ENCODE measurements at places on chromosomes 5 and 9. TPM values are rescaled to one million over a fixed set of nuclear protein-coding genes. Genes with fewer than 3 reads are reported as not detected.

DNA sequence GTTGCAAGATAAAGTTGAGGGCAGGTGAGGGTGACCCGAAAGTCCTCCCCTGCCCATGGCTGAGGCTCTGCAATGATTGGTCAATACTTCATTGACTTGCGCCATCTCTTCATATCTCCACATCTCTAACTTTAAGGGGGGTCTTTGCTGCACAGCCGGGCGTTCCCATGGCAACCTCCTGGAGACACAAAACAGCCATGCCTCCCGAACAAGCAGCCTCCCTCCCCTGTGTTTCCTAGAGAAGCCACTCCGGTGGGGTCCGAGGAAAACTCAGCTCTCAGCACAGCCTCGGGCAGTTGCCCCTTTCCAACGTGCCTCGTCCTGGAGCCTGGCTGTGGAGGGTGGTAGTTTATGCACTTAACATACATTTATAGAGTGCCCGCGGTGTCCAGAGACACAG lies 57.5 kb downstream of the TSPAN17 start:
- H3K4me3 ChIP-seq = no peak overlapping the region
- no peaks in the 10 kb centered on the region for H3K36me3 ChIP-seq
- H3K27ac ChIP-seq = no peak overlapping the region
- H3K4me1 ChIP-seq = peaks cover 10% of the 10 kb centered on the region
- H3K27me3 ChIP-seq = peaks cover 17% of the 10 kb centered on the region

GRCh38 chr5:4868140-4868735 lies 271.9 kb upstream of the ADAMTS16 start:
- H3K4me1 ChIP-seq = peaks cover 5% of the 10 kb centered on the region
- DNase-seq = peak; percentile 80
- H3K27me3 ChIP-seq = peaks cover 2% of the 10 kb centered on the region
- no peak overlapping the region for H3K4me3 ChIP-seq

The AGXT2 gene
- total RNA-seq = not detected

The LTC4S gene
- total RNA-seq = 2.4 TPM

The OCLN gene
- total RNA-seq = 7.9 TPM

GRCh38 chr9:137309368-137310188 lies 7.5 kb upstream of the NRARP start:
- no peaks in the 10 kb centered on the region for H3K36me3 ChIP-seq
- no peak overlapping the region for H3K27ac ChIP-seq
- H3K4me3 ChIP-seq = no peak overlapping the region
- no peaks in the 10 kb centered on the region for H3K27me3 ChIP-seq
- peaks cover 25% of the 10 kb centered on the region for H3K4me1 ChIP-seq
- no peak for DNase-seq

The RAB14 gene
- 59.7 TPM for total RNA-seq

The GFI1B gene
- not detected for total RNA-seq

GRCh38 chr5:156340893-156341292 lies 13.9 kb downstream of the SGCD start:
- H3K27ac ChIP-seq = no peak overlapping the region
- DNase-seq = no peak
- no peaks in the 10 kb centered on the region for H3K4me1 ChIP-seq

GRCh38 chr9:14869671-14870070 lies 40.6 kb downstream of the FREM1 start:
- peak overlapping the region; percentile 95 for H3K4me3 ChIP-seq
- H3K27ac ChIP-seq = peak overlapping the region; percentile 99
- peaks cover 56% of the 10 kb centered on the region for H3K4me1 ChIP-seq
- DNase-seq = no peak

DNA sequence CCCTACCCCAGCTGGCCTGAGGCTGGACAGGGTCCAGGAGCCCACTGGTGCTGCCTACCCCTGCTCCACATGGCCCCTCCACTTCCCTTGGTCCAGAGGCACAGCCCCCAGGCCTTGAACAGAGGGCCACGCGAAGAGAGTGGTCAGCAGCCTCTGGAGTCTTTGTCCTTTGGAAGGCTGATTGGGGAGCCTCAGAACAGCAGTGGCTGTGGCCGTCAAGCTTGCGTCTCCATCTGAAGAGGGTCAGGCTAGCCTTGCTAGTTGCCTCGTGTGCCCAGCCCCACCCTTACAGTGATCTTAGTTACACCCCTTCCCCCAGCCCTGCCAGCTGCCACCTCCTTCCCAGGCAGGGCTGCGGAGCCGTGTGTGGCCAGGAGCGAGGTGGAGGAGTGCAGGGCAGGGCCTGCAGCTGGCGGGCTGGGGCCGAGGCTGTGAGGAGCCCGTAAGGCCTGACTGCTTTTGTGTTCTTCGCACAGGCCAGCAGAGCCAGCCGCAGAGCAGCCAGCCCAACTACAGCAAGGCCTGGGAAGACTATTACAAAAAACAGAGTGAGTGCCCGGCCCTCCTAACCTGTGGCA lies 30.1 kb upstream of the PRDM12 start:
- H3K27me3 ChIP-seq = peaks cover 3% of the 10 kb centered on the region
- H3K27ac ChIP-seq = no peak overlapping the region
- H3K4me1 ChIP-seq = peaks cover 15% of the 10 kb centered on the region
- no peak for DNase-seq

GRCh38 chr9:21761309-21761901 lies 41.0 kb upstream of the MTAP start:
- peaks cover 2% of the 10 kb centered on the region for H3K27me3 ChIP-seq
- peaks cover 18% of the 10 kb centered on the region for H3K4me1 ChIP-seq
- DNase-seq = no peak

The NIPAL4 gene
- not detected for total RNA-seq

- H3K36me3 ChIP-seq = peaks cover 13% of the 10 kb centered on the region
- no peak for DNase-seq
- H3K4me1 ChIP-seq = peaks cover 31% of the 10 kb centered on the region
- peak overlapping the region; percentile 67 for H3K4me3 ChIP-seq
- no peak overlapping the region for H3K27ac ChIP-seq
Measured at GRCh38 chr9:114591849-114592248, 4.3 kb downstream of the ATP6V1G1 start.

DNA sequence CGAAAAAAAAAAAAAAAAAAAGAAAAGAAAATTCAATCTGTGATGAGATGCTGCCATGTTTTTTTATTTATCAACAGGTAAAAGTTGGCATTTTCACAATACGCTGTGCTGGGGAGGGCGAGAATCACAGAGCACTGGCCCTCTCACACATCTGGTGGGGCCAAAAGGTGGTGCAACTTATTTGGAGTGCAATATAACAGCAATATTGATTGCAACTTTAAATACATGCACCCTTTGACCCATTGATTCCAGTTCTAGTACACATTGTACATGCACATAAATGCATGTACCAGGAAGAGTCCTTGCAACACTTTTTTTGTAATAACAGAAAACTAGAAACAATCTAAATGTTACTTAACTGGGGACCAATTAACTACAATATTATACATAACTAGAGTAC lies 159.1 kb downstream of the DAB2IP start:
- H3K36me3 ChIP-seq = no peaks in the 10 kb centered on the region
- peaks cover 15% of the 10 kb centered on the region for H3K4me1 ChIP-seq
- H3K27ac ChIP-seq = no peak overlapping the region
- no peak for DNase-seq
- peaks cover 3% of the 10 kb centered on the region for H3K27me3 ChIP-seq
- H3K4me3 ChIP-seq = no peak overlapping the region

GRCh38 chr5:173035904-173036707 lies 20.0 kb upstream of the CREBRF start:
- no peak overlapping the region for H3K27ac ChIP-seq
- peaks cover 13% of the 10 kb centered on the region for H3K4me1 ChIP-seq
- peaks cover 6% of the 10 kb centered on the region for H3K36me3 ChIP-seq
- H3K27me3 ChIP-seq = no peaks in the 10 kb centered on the region

The ATP6V0E1 gene
- 76.4 TPM for total RNA-seq

- H3K27me3 ChIP-seq = peaks cover 10% of the 10 kb centered on the region
- H3K4me1 ChIP-seq = no peaks in the 10 kb centered on the region
- H3K4me3 ChIP-seq = no peak overlapping the region
- peak overlapping the region; percentile 61 for H3K27ac ChIP-seq
Measured at GRCh38 chr9:250039-250438, 35.4 kb downstream of the DOCK8 start.

DNA sequence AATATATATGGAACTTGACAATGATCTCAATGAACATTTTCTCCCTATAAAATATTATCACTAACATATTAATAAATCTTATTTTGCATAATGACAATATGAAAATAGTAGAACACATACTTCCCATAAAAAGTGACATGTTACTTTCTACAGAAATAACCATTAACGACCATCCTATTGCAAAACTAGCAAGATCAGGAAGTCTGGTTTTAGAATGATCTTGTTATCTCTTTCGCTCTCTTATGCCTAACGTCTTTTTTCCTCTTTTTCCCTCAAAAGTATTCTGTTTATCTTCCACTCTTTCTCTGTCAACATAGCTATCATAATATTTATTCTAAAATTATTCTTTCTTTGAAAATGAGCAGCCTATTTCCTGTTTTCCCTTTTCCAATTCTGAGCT lies 21.6 kb upstream of the C5orf46 start:
- no peak overlapping the region for H3K27ac ChIP-seq
- H3K27me3 ChIP-seq = no peaks in the 10 kb centered on the region
- no peaks in the 10 kb centered on the region for H3K36me3 ChIP-seq
- no peak for DNase-seq
- no peak overlapping the region for H3K4me3 ChIP-seq

DNA sequence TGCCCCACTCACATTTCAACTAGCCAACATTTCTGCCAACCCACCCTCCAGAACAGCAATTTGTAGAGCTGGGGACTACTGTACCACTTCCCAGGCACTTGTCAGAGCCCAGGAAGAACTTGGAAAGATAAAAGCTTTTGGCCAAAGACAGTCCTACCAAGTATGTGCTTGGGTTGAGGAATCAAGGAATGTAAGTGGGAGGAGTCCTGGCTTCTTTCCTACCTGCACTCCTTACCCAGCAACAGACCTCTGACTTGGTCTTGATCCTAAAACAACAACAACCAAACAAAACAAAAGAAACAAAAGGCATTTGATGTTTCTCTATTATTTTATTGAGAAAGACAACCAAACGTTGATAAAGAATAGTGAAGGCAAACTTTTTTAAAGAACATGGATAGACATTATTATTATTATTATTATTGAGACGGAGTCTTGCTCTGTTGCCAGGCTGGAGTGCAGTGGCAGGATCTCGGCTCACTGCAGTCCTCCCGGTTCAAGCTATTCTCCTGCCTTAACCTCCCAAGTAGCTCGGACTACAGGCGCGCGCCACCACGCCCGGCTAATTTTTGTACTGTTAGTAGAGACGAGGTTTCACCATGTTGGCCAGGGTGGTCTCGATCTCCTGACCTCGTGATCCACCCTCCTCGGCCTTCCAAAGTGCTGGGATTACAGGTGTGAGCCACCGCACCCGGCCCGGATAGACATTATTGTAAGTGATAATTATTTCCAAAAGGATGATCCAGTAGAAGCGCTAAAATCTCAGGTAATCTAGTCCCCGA lies 33.5 kb downstream of the ANXA2R start:
- no peak overlapping the region for H3K27ac ChIP-seq
- no peaks in the 10 kb centered on the region for H3K36me3 ChIP-seq

DNA sequence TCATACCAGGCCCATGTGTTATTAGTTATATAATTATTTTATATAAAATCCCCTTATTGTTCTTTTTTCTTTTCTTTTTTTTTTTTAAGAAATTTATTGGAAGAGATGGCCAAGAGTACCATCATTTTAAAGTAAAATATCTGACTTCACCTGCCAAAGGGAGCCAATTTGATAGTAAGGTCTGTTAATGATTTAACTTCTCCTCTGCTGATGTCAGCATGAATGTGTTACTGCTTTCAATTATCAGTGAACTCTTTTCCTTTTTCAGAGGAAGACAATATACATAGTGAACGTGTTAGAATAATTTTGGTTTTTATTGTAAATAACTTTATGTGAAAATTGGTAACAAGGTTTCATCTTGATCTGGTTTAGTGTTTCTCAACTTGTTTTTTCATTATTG lies 409.6 kb downstream of the SH3GL2 start:
- no peak overlapping the region for H3K27ac ChIP-seq
- no peak for DNase-seq
- no peaks in the 10 kb centered on the region for H3K4me1 ChIP-seq
- no peaks in the 10 kb centered on the region for H3K36me3 ChIP-seq
- no peaks in the 10 kb centered on the region for H3K27me3 ChIP-seq
- H3K4me3 ChIP-seq = no peak overlapping the region

The PCDHB16 gene
- total RNA-seq = 11.4 TPM

GRCh38 chr5:58987193-58987592 lies 404.3 kb downstream of the RAB3C start:
- no peak overlapping the region for H3K4me3 ChIP-seq
- H3K4me1 ChIP-seq = no peaks in the 10 kb centered on the region
- no peak for DNase-seq
- H3K27me3 ChIP-seq = no peaks in the 10 kb centered on the region

- no peak for DNase-seq
- H3K4me3 ChIP-seq = no peak overlapping the region
- H3K4me1 ChIP-seq = peaks cover 4% of the 10 kb centered on the region
Measured at GRCh38 chr5:179234563-179235135, 110.6 kb downstream of the ADAMTS2 start.

DNA sequence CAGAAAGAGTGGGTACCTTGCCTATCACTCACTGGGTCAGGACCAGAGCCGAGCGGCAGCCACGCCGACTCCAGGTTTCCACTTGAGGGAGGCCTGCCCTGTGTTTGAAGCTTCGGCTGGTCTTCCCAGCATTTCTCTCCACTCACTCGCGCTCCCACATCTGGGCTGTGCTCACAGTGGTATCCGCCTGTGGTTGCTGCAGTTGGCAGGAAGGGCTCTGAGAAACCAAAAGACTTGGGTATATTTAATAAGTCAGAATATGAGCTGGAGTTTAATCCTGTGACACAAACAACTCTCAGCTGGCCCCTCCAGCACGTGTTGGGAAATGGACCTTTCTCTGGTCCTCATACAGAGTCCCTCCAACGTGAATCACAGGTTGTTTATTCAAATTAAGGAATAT lies 70.9 kb downstream of the SPRY4 start:
- no peak overlapping the region for H3K27ac ChIP-seq
- H3K4me1 ChIP-seq = no peaks in the 10 kb centered on the region
- no peak for DNase-seq
- H3K27me3 ChIP-seq = no peaks in the 10 kb centered on the region

DNA sequence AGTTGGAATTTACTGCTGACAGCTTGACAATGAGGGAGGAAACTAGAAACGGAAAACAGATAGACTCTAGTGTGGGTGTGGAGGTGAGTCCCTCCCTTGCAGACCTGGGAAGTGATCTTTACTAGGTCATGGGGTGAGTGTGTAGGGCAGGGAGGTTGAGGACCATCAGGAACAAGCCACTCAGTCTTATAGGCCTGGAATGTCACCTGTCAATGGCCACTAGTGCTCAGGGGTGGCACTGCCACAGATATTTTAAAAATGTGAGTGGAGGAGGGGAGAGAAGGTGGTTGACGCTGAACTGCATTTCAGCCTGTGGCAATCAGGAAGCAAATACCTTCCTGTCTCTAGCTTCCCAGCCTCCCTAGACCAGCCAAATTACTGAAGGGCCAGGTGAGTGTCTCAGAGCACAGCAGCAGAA lies 9.0 kb downstream of the OR2S2 start:
- DNase-seq = no peak
- peaks cover 5% of the 10 kb centered on the region for H3K4me1 ChIP-seq
- H3K4me3 ChIP-seq = no peak overlapping the region
- H3K27ac ChIP-seq = no peak overlapping the region
- peaks cover 54% of the 10 kb centered on the region for H3K27me3 ChIP-seq
- no peaks in the 10 kb centered on the region for H3K36me3 ChIP-seq

The GABRB2 gene
- total RNA-seq = 0.21 TPM

The FAM221B gene
- total RNA-seq = 0.19 TPM

The TAF9 gene
- total RNA-seq = 55.3 TPM
